ENCODE measurements at places on chromosomes 5 and 9.

DNA sequence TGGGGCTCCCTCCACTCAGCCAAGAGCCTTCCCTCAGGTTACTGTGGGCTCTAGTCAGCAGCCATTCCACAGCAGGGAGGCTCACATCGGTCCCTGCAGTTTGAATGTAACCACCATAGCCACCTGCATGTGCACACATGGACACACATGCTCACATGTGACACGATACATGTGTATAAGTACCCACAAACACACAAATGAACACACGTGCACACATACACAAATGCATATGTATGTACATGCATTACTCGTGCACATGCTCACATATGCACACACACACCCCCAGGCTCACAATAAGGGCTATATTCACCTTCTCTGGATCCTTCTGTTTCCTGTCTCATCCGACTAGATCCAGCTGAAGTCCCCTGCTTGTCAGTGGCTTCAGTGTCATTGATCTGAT is 36.2 kb downstream of the UBE2QL1 start:
- DNase-seq: no peak

DNA sequence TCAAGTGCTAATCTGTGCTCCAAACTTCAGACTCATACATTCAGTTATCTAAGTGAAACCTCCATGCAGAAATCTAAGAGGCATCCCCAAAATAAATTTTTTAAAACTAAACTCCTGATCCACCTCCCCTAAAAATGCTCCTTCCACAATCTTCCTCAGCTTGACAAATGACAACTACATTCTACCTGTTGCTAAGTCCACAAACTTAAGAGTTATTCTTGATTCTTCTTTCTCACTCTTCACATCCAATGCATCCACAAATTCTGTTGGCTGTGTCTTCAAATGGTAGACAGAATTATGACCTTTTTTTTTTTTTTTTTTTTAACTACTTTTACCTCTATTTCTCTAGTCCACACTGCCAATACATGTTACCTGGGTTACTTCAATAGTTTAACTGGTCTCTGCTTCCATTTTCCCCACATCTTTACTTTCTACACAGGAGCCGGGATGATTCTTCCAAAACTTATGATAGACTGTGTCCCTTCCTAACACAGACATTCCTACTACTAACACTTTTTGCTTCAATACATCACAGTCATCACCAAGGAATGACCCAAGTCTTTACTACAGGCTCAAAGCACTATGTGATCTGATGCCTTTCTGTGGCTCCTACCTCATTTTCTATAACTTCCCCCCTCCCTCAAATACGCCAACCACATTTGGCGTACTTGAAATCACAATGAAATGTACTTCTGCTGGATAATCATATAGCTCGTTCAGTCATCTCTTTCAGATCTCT is 143.6 kb downstream of the PDE4D start:
- no peak for DNase-seq

DNA sequence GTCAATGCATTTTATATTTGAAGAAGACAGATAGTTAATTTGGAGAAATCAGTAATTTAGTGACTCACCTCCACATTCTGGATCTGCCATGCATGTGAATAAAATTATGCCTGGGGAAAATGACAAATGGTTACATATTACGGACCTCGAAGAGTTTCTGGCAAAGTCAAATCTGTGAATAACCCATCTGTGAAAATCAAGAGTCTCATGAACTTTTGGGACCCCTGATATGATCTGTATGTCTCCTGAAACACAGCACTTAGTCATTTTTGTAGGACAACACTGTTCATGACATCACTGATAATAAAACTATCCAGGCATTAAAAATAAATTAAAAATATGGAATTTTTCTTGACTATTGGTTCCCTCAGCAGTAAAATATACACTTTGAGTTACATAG is 584.5 kb downstream of the TLE4 start:
- DNase-seq: no peak

DNA sequence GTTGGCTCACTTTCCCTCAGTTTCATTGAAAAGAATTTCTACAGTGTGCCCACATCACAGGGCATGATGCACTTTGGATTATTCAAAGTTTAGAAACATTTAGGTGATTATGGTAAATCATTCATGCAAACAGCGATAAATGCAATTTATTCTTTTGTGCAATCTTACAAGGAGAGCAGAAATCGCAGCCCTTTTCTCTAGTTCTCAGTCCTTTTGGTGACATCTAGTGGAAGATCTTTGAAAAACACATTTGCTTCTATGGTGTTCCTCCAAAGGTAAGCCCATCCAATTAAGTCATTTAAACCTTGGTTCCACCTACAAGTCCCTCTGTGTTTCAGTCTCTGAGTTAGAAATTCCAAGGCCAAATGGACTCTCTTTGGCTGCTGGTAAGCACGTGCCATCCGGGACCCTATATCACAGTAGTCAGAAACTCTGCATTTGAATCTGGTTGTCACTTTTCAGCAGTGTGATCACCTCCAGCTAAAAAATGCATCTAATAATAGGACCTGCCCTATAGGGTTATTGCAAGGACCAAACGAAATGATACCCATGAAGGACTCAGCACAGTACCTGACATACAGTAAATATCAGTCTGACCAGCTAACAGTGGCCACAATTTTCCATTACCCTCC is 66.4 kb downstream of the MACROH2A1 start:
- DNase-seq: no peak

- DNase-seq: no peak
These were observed 8.2 kb upstream of the ZFYVE16 start for GRCh38 chr5:80399526-80400239.

- no peak for DNase-seq
These were observed 2.9 kb downstream of the PIP5K1B start for GRCh38 chr9:68707801-68708488.

DNA sequence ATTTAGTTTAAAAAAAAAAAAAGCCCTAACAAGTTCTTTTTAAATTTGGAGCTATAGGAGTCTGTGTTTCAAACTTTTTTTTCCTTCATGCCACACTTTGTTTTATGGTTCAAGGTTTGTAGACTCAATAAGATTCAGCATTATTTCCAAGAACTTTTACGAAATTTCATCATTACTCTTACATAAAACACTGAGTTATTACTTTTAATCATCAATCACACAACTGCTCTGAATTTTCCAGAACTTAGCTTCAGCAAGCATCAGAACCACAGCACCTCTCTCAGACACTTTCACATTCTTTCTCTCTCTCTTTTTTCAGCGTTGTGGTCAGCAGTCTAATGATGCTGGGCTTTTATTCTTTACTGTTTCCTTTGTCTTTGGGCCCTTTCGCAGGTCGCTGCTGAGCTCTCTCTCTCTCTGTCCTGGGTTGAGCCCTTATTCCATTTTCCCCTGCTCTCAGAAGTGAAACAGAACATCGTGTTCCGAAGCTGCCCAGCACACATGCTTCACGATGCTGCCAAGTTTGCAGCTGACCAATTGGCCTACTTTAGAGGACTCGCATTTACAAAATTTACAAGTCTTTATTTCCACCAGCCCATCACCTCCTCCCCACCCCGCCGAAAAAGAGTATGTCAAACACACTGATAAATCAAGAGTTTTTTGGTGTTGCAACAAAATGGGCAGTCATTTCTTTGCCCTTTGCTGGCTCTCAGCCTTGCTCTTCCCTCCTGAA is 44.6 kb upstream of the PIK3R1 start:
- DNase-seq: no peak

- DNase-seq: no peak
These were observed 32.8 kb downstream of the SH3RF2 start for GRCh38 chr5:145968970-145969713.

- DNase-seq: no peak
These were observed 2.1 kb downstream of the FGF18 start for GRCh38 chr5:171421331-171422262.

GRCh38 chr5:132065351-132065937 is 5.0 kb downstream of the IL3 start:
- no peak for DNase-seq

- no peak for DNase-seq
These were observed 90.5 kb upstream of the RETREG1 start for GRCh38 chr5:16707168-16707868.

DNA sequence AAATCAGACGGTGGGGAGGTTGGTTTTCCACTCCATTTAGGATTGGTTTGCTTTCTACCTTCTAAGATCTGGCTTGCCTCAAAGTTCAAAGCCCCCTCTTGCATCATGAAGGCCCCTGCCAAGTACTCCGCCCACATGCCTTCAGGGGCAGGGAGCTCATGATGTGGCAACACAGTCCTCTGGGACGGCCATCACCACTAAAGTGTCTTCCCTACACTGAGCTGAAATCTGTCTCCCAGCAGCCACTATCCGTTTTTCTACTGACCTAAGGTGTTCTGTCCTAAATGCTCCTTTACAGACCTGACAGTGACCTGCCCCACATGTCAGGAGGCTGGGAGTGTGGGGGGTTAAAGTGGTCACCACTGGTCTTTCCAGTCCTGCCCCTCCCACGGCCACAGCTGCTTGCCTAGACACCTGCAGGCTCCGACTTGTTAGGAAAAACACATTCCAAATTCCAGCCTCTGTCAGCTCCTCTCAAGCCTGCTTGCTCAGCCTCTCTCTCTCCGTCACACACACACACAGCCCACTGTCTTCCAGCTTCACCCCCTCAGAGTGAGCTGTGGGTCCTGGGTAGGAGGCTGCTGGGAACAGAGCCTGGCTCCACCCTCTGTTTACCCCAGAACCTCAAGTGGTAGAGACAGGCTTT is 44.9 kb downstream of the SHB start:
- no peak for DNase-seq

- no peak for DNase-seq
These were observed 568.5 kb downstream of the RAB3C start for GRCh38 chr5:59151162-59151889.

DNA sequence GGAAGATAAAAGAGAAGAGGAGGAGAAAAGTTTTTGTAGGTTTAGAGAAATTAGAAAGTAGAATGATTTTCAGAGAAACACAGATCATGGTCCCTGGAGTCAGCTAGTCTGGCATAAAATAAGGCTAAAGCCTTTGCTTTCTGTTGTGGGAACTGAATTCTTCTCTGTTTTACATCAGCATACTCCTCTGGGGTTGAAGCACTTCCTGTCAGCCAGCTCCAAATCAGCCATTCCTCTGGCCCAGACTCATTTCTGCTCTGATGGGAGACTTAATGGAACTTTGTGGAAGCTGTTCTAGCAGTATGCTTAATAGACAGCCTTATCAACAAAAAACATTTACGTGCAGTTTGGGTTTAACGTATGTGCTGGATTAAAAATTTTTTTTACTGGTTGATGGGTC is 143.2 kb downstream of the HMHB1 start:
- DNase-seq: no peak

DNA sequence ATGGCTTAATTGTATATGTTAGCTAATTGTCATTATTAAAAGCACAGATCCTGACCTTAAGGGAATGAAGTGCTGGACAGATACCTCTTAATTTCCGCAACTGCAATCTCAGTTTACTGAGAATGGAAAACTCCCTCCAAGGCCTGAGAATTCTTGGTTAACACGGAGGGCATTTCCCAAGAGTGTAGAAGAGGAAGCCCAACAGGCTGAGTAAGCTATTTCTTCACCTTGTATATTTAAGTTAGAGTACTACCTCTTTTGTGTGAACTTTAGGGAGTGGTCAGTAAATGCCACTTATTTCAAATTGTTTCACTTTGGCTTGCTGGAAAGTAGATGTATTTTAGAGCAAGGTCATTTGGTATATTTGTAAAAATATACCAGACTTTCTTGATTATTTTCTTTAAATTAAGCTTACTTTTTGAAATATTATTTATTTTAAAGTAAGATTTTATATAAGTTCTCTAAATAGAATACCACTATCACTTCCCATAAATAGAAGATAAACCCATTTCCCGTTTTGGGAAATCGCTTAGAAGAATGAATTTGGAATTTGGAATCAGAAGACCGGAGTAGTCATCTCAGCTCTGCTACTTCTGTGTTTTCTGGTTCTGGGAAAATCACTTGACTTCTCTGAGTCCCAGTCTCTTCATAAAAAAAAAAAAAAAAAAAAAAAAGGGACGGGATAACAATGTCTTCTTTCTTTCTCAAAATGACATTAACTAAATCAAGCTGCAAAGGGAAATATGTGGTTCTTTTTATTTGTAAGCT is 26.0 kb upstream of the C9orf72 start:
- DNase-seq: no peak

- DNase-seq: no peak
These were observed 103.3 kb upstream of the NFIB start for GRCh38 chr9:14417237-14417636.

- DNase-seq: no peak
These were observed 808.9 kb downstream of the CDH12 start for GRCh38 chr5:22044229-22044628.

DNA sequence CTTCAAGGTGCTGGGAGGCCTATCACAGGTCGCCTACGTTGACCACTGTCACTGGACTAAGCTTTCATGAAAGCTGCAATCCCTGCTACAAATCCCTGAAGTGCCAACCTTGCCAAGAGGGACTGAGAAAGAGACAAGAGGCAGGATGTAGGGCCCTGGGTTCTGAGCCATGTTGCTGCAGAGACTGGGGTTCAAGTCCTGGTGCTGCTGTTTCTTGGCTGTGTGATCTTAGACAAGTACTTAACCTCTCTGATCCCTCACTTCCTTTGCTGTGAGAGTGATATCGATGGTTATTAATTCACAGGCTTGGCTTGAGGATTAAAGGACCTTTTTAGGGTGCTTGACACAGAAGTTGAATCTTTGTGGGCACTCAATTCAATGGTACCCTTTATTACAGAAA is 15.5 kb downstream of the CSF1R start:
- DNase-seq: no peak
